ENCODE measurements at places on chromosomes 2 and 18.

- no peak for DNase-seq
Measured at GRCh38 chr2:203669820-203670219, 36.6 kb upstream of the CD28 start.

DNA sequence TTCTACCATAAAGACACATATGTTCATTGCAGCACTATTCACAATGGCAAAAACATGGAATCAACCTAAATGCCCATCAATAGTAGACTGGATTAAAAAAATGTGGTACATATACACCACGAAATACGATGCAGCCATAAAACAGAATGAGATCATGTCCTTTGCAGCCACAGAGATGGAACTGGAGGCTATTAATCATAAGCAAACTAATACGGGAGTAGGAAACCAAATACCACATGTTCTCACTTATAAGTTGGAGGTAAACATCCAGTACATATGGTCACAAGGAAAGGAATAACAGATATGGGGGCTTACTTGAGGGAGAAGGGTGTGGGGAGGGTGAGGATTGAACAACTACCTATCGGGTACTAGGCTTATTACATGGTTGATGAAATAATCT lies 7.7 kb downstream of the HMSD start:
- peak; percentile 9 for DNase-seq

DNA sequence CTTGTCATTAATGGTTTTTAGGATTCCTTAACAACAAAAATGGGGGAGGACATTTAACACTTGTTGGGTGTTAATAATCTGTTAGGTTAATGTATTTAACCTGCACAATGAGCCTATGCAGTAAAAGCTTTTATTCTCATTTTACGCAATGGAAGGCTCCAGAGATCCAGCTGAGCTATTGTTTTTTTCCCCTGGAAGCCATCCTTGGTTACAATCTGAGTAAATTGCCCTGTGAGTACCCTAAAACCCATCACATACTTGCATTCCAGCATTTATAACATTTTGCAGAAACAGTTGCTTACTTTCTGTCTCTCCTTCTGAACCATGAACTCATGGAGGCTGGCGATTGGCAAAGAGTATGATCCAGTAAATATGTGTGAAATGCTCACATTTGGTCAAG lies 30.2 kb upstream of the DOCK10 start:
- DNase-seq, result no peak

GRCh38 chr18:11665146-11665545 lies 23.9 kb upstream of the GNAL start:
- no peak for DNase-seq

- DNase-seq, result peak; percentile 52
Measured at GRCh38 chr18:5975111-5976002, 80.0 kb upstream of the TMEM200C start.

GRCh38 chr18:58792086-58792485 lies 72.6 kb upstream of the ZNF532 start:
- no peak for DNase-seq

- DNase-seq, result peak; percentile 88
Measured at GRCh38 chr2:217622205-217623060, 380.4 kb downstream of the TNS1 start.

DNA sequence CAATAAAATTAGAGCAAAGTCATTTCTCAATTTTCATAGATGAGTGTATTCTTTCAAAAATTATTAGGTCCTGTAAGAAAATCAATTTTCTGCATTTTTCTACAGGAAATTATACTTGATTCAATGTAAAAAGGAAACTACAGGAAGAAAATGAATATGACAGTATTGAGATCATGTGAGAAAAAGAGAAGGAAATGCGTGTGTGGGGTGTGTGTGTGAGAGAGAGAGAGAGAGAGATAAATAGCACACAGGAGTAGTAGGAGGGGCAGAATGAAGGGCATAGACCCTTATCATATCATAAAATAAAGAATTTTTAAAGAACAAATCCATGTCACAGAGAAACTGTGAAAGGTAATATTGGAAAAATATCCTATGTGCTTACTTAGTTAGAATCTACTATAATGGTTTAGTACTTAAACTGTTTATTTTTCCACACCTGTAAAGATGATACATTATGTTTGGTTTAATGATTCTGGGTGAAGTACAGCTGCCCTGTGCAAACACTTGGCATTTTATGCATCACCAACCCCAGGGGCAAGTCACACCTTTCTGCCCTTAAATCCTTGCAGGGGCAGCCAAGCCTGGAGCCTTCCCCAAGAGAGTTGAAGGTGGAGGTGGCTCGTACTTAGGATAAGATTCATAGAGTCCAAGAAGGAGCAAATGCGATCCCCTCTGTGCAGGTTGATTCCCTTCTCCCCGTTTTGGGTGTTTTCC lies 276.4 kb downstream of the TGIF1 start:
- DNase-seq, result no peak

GRCh38 chr18:34219651-34220050 lies 5.1 kb downstream of the NOL4 start:
- DNase-seq, result no peak

DNA sequence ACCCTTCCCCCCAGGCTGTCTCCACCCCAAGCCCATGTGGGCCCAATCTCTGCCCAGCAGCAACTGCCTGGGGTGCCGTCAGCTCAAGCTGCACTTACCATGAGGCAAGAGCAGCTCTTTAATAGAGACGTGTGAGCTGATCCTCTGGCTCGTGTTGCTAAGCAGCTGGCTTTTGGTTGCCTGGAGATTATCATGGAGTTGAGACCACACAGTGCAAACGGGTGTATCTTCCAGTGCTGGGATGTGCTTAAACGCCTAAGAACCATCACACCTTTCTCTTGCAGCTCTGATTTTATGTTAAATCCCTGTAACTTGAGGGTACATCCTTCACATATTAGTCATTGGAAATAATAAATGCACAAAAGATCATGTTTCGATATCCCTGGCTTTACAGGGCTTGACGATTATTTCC lies 271.1 kb downstream of the PRKCE start:
- DNase-seq, result no peak

GRCh38 chr2:123521854-123522253 lies 503.2 kb upstream of the CNTNAP5 start:
- no peak for DNase-seq

DNA sequence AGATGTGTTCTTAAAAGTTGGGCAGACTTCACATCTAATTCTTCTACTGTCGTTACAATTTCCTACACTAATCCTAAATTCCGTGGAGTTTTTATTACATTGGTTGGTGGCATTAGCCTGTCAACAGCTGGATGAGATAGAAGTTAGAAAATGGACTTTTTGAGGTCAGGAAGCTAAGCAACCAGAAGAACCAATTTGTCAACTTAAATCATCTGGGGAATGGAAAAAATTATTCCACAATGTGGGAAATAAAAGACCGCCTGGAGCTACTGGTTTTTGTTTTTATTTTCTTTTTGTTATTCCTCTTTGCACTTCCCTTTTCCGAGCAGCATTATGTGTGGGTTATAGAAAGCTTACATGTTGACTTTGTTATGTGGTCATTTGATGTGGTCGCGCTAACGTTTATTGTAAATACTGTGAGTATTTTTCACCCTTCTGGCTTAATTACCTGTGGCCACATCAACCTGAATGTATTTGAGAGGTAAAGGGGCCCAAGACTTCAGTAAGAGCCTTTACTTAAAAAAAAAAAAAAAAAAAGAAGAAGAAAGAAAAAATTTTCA lies 75.3 kb downstream of the PTPRM start:
- no peak for DNase-seq

DNA sequence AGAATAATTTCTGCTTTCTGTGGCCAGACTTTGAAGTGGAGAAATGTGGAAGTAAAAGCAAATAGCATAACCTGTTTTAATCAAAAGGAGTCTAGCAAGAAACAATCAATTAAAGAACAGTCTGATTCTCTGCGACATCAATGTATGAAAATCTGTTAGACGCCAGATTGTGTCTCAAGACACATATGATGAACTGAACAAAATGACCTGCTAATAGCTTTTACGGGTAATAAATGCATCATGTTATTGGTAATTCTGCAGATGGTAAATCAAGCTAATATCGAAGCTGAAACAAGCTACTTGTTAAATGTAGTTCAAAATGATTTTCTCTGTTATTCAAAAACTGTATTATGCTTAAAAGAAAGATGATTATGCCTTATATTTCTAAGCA lies 208.5 kb upstream of the FIGN start:
- DNase-seq, result no peak

- DNase-seq, result peak; percentile 73
Measured at GRCh38 chr2:237459741-237460174, 27.3 kb upstream of the MLPH start.

DNA sequence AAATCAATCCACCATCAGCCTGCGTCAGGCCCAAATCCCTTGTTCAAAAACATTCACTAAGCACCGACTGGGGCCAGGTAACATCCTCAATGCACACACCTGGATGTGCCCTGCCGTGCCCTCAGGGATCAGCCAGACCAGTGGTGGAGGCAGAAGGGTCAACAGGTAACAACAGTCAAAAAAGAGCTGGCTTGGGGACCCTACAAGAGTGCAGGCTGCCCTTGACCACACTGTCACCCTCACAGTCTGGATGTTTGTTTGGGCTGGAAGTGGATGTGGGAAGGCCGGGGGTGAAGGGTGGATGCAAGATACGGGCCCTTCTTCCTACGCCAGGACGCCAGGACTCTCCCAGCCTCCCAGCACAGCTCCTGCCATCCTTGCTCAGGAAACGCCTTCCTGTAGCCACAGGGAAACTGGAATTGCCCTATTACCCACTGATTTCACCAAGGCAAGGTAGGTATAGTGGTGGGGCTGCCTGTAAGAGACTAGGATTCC lies 2.7 kb downstream of the BIN1 start:
- no peak for DNase-seq

DNA sequence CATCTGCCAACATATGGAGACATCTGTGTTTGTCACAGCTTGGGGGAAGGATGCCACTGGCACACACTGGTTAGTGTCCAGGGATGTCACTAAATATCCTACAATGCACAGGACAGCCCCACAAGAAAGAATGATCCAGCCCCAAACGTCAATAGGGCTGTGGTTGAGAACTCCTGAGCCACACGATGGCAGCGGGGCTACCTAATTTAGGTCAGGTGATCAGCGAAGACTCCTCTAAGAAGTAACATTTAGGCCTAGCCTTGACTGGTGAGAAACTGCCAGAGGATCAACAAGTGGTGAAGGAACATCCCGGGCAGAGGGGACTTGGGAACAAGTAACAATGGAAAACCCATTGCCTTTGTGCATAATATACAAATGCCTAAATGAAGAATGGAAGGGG lies 5.0 kb upstream of the TGIF1 start:
- DNase-seq, result no peak

- no peak for DNase-seq
Measured at GRCh38 chr2:109174214-109174613, 45.2 kb downstream of the SH3RF3 start.

GRCh38 chr18:54829856-54830255 lies 1.6 kb downstream of the RAB27B start:
- DNase-seq, result no peak

GRCh38 chr2:42047488-42048298 lies at the start of gene PKDCC:
Gene PKDCC (plus strand): TSS chr2:42048021. CDS start chr2:42048200, 179 bp downstream.
- DNase-seq, result no peak

- DNase-seq, result no peak
Measured at GRCh38 chr18:58338961-58339592, 289.8 kb downstream of the ALPK2 start.

- no peak for DNase-seq
Measured at GRCh38 chr2:144078802-144079724, 440.9 kb downstream of the ZEB2 start.

- DNase-seq, result no peak
Measured at GRCh38 chr2:190123956-190124355, 61.4 kb upstream of the MSTN start.

DNA sequence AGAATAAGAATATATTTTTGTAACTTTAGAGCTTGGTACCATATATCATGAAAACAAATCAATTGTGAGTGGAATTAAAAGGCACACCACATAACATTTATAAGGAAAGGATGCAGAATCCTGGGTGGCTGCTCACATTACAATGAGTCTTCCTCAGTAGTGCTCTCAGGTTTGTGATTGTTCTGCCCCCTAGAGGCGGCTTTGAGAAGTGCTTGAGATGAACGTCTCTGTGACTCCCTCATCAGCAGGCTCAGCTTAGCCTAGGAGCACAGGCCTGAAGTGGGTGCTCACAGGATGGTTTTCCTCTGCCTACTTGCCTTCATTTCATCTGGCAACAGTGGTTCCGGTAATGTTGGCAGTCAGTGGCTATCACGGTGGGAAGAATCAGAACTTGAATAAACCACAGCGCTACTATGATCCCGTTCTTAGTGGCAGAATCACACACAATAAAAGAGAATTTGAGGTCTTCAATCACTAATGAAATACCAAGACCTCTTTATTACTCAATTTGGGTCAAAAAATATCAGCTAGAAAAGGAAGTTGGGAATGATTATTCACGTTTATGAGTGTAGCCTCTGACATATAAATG lies 38.1 kb upstream of the B4GALT6 start:
- peak; percentile 9 for DNase-seq

DNA sequence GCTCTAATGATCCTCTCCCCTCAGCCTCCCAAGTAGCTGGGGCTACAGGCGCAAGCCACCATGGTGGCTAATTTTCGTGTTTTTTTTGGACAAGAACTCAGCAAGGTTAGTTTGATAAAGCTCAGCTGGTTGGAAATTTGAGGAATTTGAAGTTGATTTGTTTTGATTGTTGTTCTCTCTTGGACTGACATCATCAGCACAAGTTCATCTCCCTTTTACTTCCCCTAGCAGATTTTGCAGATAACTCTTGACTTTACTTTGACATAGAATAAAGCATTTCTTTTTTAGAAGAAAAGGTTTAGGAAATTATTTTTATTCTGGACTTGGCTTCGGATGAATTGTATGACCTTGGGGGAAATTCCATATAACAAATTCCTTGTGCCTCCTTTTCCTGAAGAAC lies 74.9 kb upstream of the DLX2 start:
- DNase-seq, result no peak

DNA sequence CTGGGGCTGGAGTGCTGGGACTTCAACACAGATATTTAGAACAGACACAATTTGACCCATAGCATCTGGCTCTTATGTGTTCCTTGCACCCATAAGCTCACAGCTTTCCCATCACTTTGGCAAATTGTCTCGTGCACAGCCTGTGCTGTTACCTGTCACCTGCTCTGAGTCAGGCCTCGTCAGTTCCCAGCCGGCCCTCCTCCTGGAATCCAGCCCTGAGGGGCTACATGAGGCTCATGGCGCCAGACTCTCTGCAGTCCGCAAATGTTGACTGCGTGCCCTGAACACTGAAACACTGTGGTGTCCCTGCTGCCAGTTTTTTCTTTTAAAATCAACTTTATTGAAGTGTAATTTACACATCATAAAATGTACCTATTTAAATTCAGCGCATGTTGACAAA lies 65.4 kb upstream of the BZW1 start:
- no peak for DNase-seq

GRCh38 chr2:152510621-152511020 lies 175.6 kb downstream of the FMNL2 start:
- DNase-seq, result no peak

DNA sequence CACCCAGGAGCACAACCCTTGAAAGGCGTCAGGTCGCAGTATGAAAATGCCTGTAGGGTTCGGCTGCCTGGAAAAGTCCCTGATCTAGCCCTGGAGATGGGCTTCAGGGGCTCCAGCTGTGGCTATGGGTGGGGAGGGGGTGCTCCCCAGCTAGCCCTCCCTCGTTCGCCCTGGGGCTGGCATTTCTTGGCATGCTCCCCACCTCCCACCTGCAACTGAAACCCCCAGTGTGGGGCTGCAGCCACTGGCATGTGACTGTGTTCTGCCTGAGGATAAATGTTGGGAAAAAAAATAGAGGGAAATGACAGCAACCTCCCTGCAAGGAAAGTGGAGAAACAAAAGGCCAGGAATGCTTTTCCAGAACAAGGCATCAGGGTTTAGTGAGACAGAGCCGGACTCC lies 109.2 kb downstream of the COPS8 start:
- DNase-seq, result no peak

- DNase-seq, result no peak
Measured at GRCh38 chr2:88999365-88999764, 307.9 kb downstream of the RPIA start.
